ENCODE measurements at places on chromosomes 2 and 18.

GRCh38 chr18:79938196-79938595 is 13.3 kb downstream of the SLC66A2 start:
- no peak for DNase-seq

GRCh38 chr2:113219889-113220641 is 46.3 kb downstream of the PSD4 start:
- DNase-seq = peak; percentile 73

DNA sequence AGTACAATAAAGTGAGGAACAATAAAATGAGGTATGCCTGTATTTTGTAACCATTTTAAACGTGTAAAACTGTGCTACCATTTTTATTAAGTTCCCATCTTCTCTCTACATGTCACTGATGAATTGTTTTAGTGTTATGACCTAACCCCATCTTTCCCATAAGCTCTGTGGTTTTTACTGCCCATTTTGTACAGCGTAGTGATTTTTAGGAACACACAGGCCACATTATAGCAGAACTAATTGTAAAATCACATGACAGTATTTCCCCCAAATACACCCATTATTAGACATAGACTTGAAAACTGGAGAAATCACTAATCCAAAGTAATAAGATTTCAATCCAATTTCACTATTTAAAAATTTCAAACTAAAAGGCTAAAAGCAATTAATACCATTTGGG is 130.7 kb downstream of the TMEM247 start:
- no peak for DNase-seq

- peak; percentile 85 for DNase-seq
These were observed 519 bp downstream of the METTL4 start for GRCh38 chr18:2570772-2571199.

DNA sequence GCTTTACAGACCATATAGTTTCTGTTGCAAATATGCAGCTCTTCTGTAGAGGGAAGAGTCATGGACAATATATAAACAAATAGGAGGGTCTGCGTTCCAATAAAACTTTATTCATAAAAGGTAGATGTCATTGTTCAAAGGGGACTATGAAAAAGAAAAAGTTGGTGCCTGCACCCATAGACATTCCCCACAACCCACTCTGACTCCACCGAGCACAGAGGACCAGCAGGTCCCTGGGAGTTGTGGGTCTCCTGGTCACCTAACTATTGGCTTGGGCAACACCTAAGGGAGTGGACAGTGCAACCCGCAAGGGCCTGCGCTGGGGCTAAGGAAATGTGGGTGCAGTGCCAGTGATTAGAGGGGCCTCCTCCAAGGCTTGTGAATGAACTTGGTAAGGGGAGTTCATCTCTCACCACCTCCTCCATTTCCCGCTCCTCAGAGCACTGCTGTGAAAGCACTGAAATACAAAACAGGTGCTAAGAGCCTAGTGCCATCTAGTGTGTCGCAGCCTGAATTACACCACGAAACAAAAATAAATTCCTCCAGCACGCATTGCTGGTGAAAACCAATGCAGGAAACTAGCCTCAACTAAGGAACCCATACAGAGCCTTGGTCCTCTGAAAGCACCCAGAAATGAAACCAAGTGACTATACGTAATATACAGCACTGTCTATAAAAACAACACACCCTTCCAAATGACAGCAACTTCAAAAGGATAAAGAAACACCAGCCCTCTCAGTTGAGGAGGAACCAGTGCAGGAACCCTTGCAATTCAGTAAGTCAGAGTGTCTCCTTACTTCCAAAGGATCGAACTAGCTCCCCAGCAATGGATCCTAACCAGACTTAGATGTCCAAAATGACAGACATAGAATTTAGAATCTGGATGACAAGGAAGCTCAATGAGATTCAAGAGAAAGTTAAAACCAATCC is 166.6 kb downstream of the RNF144A start:
- peak; percentile 54 for DNase-seq

GRCh38 chr2:6082625-6083018 is 390.4 kb downstream of the SOX11 start:
- DNase-seq = no peak

- no peak for DNase-seq
These were observed 1.8 kb downstream of the B3GNT7 start for GRCh38 chr2:231397011-231397927.

- no peak for DNase-seq
These were observed 1.8 kb downstream of the HOXD9 start for GRCh38 chr2:176124110-176124946.

DNA sequence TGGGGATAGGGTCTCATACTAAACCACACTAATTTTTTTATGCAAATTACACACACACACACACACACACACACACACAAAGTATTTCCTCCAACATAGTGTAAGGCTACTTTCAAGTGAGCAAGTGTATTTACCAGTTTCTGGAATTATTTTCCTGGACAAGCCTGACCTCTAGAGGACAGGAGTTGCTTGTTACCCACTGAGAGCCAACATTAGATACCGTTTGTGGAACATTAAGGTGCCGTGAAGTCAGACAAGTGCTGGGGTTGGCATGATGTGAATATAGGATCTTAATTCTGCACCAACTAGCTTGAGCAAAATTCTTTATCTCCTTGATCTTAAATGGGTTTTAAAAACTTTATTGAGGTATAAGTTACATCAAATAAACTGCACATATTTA is 39.3 kb upstream of the SERPINB2 start:
- DNase-seq = peak; percentile 76

- DNase-seq = peak; percentile 57
These were observed 12.2 kb upstream of the CAB39 start for GRCh38 chr2:230700447-230700846.

DNA sequence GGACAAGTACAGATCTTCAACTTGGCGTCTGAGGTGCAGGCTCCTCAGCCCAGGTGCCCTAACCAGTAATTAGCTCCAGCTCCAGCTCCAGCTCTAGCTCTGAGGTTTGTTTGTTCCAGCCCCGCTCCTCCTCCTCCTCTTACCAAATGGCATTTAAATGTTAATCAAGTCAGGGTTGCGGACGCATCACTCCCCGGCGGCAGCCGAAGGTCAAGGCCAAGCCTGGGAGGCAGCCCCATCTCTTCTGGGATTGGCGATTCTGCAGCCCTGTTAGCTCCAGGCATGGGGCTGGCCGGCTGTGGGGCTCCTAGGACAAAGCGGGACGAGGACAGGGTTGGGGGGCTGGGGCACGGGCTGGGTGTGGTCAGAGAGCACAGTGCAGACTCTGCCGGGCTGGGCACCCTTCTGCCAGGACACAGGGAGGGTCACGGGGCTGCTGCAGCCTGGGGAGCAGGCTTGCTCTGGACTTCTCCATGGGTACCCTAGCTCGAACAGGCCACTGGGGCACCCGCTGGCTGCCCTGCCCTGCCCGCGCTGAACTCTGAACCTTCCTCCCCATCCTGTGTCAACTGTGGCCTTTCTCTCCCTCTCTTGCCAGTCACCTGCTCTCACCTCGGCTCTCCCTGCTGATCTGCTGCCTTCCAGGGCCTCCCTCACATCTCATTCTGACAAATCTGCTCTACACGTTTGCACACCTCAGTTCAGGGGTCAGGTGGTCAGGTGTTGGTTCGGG is 203.3 kb downstream of the CELF4 start:
- no peak for DNase-seq

- no peak for DNase-seq
These were observed 453.7 kb downstream of the CNTNAP5 start for GRCh38 chr2:124478761-124479160.

GRCh38 chr2:37389989-37390765 is 45.7 kb downstream of the QPCT start:
- peak; percentile 87 for DNase-seq

DNA sequence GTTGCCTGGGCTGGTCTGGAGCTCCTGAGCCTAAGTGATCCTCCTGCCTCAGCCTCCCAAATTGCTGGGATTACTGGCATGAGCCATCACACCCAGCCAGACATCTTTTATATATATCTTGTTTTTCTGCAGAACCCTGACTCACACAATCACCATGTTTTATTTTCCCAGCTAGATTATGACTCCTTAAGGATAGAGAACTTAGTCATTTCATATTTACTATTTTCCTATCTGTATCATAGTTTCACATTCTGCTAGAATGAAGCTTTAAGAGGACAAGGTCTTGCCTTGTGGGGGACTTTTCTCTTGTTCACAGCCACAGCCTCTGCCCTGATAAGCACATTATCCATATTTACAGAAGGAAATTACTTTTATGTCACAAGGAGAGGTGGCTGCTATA is 73.9 kb downstream of the LBH start:
- peak; percentile 81 for DNase-seq

- DNase-seq = peak; percentile 45
These were observed 59.7 kb downstream of the PTH2R start for GRCh38 chr2:208466151-208466919.

GRCh38 chr2:80363791-80364349 is 59.3 kb upstream of the LRRTM1 start:
- DNase-seq = no peak

GRCh38 chr2:8380026-8380425 is 301.8 kb upstream of the ID2 start:
- no peak for DNase-seq

DNA sequence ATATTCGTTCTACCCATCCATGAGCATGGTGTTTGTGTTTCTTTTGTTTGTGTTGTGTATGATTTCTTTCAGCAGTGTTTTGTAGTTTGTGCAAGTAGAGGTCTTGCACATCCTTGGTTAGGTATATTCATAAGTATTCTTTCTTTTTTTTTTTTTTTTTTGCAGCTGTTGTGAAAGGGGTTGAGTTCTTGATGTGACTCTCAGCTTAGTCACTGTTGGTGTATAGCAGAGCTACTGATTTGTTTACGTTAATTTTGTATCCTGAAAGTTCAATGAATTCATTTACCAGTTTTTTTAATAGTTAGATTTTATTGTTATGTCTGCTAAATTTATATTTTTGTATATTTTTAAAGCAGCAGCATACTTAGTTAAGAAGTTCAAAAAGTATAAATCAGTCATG is 834.4 kb upstream of the NRXN1 start:
- peak; percentile 42 for DNase-seq

DNA sequence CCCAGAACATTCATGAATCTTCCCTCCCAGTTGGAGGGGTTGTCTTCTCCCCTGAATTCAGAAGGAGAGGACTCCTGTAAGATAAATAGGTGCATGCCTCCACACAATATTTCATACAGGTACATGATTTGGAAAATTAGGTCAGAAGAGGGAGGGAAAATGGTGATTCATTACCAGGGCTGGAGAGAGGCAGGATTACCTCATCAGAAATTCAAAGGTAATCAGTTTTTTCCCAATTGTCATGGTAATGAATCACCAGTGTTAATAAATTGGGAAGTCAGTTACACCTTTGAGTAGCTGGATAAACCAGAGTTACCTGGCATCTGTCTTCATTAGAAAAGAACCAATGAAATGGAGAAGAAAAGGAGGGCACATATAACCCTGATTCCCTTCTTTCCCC is 128.5 kb downstream of the EN1 start:
- no peak for DNase-seq

DNA sequence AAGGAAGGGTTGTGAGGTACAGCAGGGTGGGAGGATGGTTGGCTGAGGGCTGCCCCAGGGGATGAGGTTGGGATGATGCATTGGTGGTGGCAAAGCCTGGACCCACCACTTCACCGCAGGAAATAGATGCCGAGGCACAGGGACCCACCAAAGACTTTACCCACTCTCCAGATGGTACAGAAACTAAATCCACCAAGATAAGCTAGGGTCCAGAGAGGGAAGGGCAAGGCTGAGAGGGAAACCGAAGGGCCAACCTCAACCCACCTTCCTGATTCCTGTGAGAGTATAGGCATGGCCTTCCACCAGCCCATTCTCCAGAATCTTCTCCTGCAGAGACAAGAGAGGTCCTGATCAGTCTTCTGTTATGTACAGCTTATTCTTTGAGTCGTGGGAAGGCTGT is 18.1 kb downstream of the CAPN14 start:
- DNase-seq = no peak

GRCh38 chr2:170550501-170550900 is 164.6 kb upstream of the SP5 start:
- no peak for DNase-seq

- peak; percentile 21 for DNase-seq
These were observed 13.7 kb upstream of the GMCL1 start for GRCh38 chr2:69815717-69816116.

DNA sequence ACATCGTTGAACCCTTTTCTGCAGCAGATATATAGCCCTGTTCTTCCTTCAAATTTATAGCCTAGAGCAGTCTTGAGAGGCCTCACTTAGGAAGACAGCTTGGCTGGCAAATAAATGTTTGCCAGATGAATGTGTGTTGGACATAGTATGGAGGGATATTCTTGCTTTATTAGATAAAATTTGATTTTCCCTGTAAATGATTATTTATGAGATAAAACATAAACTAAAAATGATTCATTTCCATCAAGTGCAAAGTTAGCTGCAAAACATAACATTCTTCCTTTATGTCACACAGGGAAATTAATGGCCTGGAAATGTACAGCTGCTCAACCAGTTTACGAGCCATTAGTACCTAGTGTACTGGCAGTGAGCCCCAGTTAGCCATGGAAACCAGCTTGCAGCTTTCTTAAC is 82.5 kb downstream of the LIMS1 start:
- peak; percentile 10 for DNase-seq

- DNase-seq = peak; percentile 75
These were observed 135.9 kb downstream of the ABCA12 start for GRCh38 chr2:215002500-215002899.

DNA sequence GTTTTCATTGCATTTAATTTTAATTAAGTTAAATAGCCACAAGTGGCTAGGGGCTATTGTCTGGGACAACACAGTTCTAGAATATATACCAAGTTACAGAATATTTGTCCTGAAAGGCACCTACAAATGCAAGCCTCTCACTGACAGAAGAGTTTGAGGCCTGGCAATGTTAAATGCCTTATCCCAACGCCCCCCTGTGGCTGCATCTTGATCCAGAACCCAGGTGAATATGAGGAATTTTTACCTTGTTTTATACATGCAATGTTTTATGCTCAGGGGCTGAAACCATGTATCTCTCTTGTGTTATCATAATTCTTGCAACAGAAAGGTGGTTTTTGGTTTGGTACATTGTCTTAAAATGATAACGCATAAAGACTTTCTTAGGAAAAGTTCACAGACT is 71.8 kb upstream of the SEC11C start:
- peak; percentile 38 for DNase-seq

DNA sequence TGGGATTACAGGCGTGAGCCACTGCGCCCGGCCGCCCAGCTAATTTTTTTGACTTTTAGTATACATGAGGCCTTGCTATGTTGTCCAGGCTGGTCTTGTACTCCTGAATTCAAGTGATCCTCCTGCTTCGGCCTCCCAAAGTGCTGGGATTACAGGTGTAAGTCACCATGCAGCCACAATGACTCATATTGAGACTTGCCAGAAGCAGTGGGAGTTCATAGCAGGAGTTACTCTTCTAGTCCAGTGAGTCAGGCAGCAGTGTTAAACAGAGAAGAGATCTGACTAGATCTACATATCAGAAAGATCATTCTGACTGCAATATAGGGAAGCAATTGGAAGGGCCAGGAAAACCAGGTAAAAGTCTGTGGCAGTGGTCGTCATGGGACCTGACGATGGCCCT is 1.5 kb upstream of the FLACC1 start:
- peak; percentile 92 for DNase-seq

- no peak for DNase-seq
These were observed 476.8 kb upstream of the CELF4 start for GRCh38 chr18:38042211-38042890.

All from GM23248 (cell line).